Stimulated activated CD4-positive, alpha-beta T cell treated with anti-CD3 and anti-CD28 coated beads, Interleukin-2, amount 100 ng/mL, for 24 hours (primary cell): ENCODE measurements at places on chromosomes 2 and 18.
A peak's percentile ranks its signal among the peaks of the same experiment; 100 is the strongest.

DNA sequence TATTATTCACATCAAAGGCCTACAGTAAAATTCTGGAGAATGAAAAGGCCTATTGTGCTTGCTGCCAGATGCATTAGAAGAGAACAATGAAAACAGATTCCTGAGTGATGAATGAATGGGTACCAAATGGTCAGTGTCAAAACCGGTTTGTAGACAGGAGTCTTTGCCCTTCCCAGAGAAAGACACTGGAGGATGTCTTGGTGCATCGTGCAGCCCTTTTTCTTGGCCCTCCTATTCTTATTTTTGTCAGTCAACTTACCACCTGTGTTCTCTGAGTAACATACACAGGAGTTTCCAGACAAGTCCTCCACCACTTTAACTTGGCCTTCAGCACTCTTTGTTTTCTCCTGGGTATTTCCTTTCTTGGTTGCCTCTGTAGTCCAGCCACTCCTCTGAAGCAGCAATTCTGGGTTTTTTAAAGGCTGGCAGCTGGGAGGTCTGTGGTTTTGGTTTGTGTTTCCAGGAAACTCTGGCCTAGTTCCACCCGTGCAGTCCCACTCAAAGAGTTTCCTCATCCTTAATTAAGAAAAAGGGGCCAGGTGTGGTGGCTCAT, 29.4 kb downstream of the PSTPIP2 start:
- DNase-seq: peak; percentile 24

GRCh38 chr2:219278655-219279150, 463 bp upstream of the DNAJB2 start:
- DNase-seq: no peak

DNA sequence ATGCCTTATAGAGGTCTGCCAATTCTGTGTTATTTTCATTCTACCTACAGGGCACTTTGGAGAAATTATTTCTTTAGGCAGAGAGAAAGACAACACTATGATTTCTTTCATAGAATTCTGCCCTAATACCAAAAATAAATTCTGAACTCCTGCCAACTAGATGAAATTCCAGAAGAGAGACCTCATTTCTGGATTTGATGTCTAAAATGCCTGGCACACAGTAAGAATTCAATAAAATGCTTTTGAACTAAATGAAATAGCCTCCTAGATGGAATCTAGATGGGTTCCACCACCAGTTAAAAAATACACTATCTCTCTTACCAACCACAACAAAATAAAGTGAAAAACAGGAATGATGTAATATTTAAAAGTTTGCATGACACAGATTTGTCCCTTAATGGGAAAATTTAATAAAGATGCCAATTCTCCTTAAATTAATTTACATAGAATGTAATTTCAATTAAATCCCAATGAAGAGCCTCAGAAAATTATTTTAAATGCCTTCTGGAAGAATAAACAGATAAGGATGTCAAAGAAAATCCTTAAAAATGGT, 75.0 kb downstream of the OSBPL1A start:
- DNase-seq: no peak

- DNase-seq: peak; percentile 48
Observed at GRCh38 chr2:10057231-10058107, 14.1 kb downstream of the KLF11 start.

GRCh38 chr2:220574038-220574437, 946.6 kb downstream of the SLC4A3 start:
- DNase-seq: no peak

DNA sequence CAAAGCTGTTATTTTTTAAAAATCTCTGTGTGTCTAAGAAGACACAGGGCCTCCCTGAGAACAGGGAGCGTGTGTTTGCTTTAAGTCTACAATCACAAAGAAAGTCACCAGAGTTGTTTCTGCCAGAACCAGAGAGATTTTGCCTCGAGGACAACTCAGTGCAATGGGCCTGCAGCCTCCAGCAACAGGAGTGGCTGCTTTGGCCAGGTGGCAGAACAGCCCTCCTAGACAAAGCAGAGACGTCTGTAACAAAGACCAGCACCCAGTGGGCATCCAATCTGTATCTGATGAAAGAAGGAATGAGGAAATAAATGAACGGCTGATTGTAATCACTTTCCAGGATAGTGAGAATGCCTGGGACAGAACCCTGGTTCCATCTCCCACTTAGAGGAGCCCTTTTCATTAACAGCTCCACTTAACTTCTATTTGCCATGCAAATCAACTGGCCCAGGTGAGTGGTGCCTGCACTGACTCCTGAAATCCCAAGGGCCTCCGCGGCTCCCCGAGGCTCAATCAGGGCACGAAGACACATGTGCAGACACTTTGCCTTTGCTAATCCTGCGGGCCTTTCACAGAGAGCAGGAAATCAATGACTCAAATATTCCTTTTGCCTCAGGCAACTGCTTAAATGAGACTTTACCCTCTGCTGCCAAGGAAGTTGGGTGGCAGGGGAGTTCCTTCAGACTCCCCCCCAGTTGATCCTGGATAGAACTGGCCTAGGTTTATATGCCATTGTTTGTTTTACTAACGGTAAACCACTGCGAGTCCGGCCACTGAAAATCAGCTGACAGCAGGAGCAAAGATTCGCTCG, 146.5 kb downstream of the CABLES1 start:
- no peak for DNase-seq

DNA sequence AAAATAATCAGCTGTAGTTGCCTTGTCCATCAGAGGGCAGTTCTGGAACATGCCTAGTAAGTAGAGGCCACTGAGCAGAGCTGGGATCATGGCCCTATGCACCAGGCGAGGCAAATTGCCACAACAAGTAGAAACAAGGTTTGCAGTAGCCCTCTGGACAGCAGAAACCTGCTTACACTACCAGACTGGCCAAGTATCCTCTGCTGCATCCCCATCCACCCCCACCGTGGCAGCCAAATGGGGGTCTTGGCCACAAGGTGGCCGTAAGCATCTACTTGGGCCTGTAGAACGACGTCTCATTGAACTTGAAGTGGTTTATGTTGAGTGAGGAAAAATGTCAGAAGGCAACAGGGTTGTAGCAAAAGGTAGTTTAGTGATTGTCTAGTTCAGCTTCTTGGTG, 241.2 kb downstream of the ALPK2 start:
- no peak for DNase-seq

- DNase-seq: no peak
Observed at GRCh38 chr2:150358468-150358807, 129.0 kb downstream of the RND3 start.

- peak; percentile 25 for DNase-seq
Observed at GRCh38 chr2:237591141-237591881, 777 bp upstream of the RAB17 start.

- DNase-seq: no peak
Observed at GRCh38 chr2:64137996-64138395, 6.2 kb downstream of the PELI1 start.

GRCh38 chr18:32958746-32959145, 185.9 kb upstream of the KLHL14 start:
- DNase-seq: no peak

GRCh38 chr2:170235860-170236679, 58.1 kb downstream of the MYO3B start:
- no peak for DNase-seq

GRCh38 chr2:71226096-71226964, 573 bp downstream of the PAIP2B start:
- peak; percentile 26 for DNase-seq

DNA sequence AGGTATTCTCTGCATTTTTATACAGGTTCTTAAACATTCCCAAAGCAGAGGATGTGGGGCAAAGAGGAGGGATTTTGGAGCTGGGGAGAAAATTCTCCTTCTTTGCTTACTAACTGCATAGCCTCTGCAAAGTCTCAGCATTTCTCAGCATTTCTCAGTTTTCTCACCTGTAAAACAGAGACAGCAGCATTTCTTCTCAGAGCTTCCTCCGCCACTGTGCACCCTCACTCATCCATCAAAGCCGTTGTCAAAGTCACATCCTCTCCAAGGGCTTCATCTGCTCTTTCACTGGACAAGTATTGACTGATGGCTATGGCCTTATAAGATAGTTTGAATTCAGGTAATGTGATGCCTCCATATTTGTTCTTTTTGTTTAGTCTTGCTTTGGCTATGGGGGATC, 17.4 kb downstream of the MYO7B start:
- no peak for DNase-seq

DNA sequence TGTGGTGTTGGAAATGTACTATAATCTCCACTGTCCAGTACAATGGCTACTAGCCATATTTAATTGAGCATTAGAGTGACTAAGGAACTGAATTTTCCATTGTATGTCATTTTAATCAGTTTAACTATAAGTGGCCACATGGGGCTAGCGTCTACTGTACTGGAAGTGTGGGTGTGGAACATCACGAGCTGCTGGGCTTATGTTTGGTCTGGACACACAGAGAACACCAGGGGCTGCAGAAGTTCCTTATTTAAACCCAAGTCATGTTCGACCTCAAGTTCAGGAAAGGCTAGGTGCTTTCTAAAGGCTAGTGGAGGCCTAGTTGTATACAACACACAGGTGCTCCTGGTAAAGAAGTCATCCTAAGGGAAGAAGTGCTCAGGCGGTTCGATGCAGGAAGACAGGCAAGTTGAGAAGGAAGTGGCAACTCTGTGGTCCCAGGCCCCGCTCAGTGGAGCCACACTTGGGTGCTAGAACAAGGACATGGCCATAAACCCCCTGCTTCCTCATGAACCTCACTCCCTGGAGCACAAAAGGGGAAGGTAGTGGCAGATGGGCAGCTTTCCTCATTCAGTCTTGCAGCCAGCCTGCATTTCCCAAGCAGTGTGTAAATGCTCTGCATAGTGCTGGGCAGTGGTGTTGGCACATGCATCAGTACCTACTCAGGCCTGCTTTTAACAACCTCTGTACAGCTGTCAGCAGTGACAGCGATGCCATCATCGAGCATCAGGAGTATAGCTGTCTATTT, 13.3 kb downstream of the LGALSL start:
- DNase-seq: no peak

GRCh38 chr2:219997341-219997851, 370.0 kb downstream of the SLC4A3 start:
- peak; percentile 32 for DNase-seq

DNA sequence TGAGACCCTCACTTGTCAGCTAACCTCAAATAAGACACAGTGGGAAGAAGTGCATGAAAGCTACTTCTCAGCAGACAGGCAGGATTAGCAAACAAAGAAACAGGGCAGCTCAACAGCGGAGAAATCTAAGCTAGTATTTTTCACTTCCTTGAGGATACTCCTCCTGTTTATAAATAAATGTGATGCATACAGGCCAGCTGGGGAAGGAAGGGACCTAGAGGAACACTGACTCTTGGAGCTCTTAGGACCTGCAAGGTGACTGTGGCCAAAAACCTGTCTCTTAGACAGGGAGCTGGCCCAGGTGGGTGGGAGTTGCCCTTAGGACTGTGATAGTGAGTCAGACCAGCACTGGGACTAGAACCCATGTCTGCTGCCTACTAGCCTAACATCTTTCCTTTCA, 4.8 kb downstream of the REEP1 start:
- no peak for DNase-seq

- DNase-seq: peak; percentile 69
Observed at GRCh38 chr2:38947241-38948239, 57.9 kb downstream of the ARHGEF33 start.

DNA sequence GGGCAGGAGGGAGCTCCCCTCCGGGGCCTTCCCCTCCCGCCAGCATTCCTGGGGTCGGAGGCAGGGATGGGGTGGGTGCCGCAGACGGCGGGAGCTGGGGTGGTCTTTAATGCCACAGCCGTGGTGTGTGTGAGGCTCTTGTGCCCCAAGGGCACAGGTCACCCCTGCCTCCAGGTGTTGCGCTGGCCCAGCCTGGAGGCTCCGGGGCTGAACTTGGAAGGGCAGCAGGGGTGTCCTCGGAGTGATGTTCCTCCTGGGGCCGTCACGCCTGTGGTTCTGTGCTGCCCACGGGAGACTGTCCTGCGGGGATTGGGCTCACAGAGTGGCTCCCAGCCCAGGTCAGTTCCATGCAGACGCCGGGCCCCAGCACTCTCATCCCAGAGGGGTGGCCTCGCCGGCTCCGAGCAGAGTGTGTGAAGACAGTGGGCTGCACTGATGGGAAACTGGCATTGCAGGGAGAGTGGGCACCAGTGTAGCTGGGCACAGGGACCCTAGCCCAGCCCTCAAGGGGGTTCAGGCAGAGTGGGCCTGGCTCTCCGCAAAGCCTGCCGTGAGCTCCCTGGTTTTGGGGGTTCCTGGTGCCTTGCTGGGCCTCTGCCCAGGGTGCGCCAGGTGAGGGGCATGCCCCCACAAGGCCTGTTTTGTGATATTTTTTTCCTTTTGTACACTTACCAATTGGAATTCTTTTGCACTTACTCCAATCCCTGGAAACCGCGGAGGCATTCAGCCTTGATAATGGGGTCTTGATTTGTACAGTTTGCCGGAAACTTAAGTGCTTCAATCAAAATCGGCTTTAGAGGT, 56.7 kb downstream of the NFATC1 start:
- DNase-seq: no peak

GRCh38 chr18:57768537-57769326, 34.4 kb downstream of the ATP8B1 start:
- DNase-seq: no peak

GRCh38 chr2:179336782-179337534, 72.3 kb upstream of the SESTD1 start:
- no peak for DNase-seq

- DNase-seq: no peak
Observed at GRCh38 chr2:111958901-111959300, 60.5 kb downstream of the MERTK start.

- DNase-seq: no peak
Observed at GRCh38 chr2:42556315-42556890, 12.0 kb upstream of the MTA3 start.

DNA sequence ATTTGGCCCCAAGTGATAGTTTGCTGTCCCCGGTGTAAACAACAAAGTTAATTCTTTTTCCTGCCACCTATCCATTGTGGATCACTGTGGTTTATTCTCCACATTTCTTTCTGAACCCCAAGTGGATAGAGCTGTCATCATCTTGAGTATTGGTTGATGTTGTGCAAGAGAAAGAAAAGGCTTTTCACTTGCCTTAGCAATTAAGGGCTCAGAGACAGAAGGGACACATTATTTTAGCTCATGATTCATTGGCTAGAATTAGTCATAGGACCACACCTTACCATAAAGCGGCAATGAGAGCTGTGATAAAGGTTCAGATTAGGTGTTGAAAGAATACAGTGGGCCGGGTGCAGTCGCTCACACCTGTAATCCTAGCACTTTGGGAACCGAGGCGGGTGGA, 442.1 kb upstream of the DCC start:
- no peak for DNase-seq

GRCh38 chr18:55786651-55787272, 198.8 kb upstream of the TCF4 start:
- DNase-seq: no peak

- DNase-seq: no peak
Observed at GRCh38 chr18:11040823-11041656, 108.3 kb downstream of the PIEZO2 start.

GRCh38 chr2:131027566-131028528, 65.4 kb downstream of the FAM168B start:
- no peak for DNase-seq

- DNase-seq: no peak
Observed at GRCh38 chr2:109630441-109631430, 16.6 kb downstream of the SOWAHC start.

- DNase-seq: no peak
Observed at GRCh38 chr2:177393824-177394593, 1.4 kb downstream of the AGPS start.
